ENCODE measurements at places on chromosomes 16 and 17. TPM values are rescaled to one million over a fixed set of nuclear protein-coding genes. Genes with fewer than 3 reads are reported as not detected.

SNX20 gene
- total RNA-seq: 38.8 TPM

SPATA32 gene
- total RNA-seq: 0.55 TPM

DNA sequence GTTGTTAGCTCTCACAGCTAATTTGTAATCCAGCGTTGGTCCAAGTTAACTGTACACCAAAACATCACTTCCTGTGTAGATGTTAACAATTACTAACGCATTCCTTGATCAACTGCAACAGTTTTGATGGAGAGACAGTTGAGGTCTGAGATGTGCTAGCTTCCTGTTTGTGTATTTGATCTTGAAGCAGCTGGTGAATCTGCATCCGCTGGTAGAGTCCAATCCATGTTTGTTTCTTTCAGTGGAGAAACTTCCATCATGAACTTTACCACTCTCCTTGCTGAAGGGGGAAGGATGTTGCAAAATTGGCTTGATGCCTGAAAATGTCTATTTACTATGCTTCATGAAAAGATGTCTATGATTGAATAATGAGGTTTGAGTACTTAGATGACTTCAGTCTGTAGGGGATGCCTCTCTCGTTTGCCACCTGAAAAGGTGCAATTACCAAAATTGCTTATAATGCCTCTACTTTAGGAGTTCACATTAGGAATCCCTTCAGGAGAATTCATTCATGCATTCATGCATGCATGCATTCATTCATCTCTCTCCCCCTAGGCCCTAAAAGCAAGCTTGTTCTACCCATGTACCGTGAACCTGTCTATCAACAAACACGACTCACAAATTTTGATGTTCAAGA lies 39.6 kb upstream of the ZKSCAN2 start:
- no peaks in the 10 kb centered on the region for H3K36me3 ChIP-seq
- H3K27me3 ChIP-seq: peaks cover 5% of the 10 kb centered on the region
- H3K4me3 ChIP-seq: no peak overlapping the region
- no peak for DNase-seq

DNA sequence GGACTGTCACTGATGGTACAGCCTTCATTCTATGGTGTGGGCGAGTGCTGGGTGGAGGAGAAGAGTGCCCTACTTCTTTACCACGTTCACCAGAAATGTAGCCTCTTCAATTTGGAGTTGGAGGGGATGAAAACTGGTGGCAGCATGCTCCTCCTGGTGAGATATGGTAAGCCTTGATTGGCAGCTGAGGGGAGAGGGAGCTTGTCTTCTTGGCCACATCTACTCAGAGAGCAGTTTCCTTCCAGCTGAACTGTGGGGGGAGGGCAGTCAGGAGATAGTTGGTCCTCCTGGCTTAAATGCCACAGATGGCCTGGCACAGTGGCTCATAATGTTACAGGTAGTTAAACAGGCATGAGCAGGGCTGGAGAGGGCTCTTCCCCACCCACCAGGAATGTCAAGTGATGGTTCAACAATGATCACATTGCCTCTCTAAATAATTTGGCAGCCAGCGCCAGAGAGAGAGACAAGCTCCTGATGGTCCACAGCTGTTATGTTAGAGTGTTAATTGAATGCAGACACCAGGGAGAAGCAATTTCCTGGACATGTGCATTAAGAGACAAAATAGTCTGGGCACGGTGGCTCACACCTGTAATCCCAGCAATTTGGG lies 9.0 kb upstream of the MAPK3 start:
- H3K36me3 ChIP-seq: no peaks in the 10 kb centered on the region
- DNase-seq: no peak
- H3K4me3 ChIP-seq: no peak overlapping the region

DNA sequence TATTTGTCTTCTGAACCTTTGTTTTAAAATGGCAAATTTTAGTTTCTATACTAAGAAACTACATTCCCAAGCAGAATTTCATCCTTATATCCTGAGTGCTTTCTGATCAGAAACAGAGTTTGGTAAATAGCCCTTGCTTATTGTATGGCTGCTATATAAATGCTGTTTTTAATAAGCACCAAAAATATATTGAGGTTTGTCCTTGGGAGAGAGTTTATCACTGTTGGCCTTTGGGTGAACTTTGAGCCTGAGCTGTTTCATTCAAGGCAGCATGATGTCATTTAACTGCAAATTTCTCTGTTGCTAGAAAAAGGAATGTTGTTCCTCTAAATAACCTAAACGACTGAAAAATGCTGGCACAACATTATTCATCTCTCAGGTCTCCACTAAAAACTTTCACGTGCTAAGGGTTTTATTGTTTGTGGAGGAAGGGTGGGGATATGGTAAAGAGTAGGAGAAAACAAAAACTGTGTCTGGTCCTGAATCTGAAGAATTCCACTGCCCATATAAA lies 334.3 kb upstream of the TBX2 start:
- H3K27me3 ChIP-seq: no peaks in the 10 kb centered on the region
- H3K36me3 ChIP-seq: no peaks in the 10 kb centered on the region
- no peak overlapping the region for H3K27ac ChIP-seq
- H3K4me1 ChIP-seq: no peaks in the 10 kb centered on the region
- H3K4me3 ChIP-seq: no peak overlapping the region
- DNase-seq: no peak

All from T-cell (primary cell).